ENCODE measurements at places on chromosomes 13 and 19.

DNA sequence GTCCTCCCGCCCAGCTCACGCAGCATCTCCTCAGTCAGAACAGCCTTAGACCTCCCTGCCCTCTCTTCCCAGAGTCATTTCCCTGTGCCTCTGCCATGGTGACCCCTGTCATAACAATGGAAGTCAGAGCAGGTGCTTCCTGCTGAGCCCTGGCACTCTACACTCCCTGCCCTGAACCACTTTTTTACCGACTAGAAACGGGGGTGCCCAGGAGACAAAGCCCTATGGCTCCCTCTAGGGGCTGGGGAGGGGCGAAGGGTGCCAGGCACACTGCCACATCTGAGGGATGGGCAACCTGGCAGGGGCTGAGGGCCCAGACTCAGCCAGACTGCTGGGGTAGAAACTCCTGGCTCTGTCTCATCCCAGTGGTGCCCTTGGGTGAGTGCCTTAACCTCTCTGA lies 16.4 kb downstream of the ZNF574 start:
- DNase-seq: no peak

DNA sequence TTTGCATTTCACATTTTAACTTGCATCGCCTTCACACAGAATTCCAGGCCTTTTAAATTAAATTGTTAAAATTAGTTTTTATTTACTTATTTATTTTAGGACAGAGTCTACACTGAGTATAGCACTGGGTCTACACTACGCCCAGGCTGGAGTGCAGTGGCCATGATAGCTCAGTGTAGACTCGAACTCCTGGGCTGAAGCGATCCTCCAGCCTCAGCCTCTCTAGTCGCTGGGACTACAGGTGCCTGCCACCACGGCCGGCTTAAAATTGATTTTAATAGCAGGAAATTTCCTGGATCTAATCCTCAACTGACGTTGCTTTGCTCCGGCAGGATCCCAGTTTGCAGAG lies 301 bp upstream of the ZNF610 start:
- DNase-seq: no peak

DNA sequence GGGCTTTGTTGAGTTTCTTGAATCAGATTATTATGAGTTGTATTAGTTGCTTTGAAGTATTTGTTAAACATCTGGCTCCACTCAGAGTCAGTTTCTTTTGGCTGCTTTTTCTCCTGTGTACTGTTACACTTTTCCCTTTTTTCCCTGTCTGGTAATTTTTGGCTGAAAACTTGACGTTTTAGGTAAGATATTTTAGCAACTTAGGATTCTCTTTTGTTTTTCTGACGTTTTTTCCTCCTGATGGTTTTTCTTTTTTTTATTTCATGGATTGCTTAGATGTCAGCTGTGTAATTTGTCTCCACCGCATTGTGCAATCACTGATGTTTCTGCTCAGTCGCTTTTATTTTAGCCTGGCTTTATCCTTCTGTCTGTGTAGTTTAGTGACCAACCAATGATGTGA lies 20.7 kb downstream of the RFC3 start:
- no peak for DNase-seq

DNA sequence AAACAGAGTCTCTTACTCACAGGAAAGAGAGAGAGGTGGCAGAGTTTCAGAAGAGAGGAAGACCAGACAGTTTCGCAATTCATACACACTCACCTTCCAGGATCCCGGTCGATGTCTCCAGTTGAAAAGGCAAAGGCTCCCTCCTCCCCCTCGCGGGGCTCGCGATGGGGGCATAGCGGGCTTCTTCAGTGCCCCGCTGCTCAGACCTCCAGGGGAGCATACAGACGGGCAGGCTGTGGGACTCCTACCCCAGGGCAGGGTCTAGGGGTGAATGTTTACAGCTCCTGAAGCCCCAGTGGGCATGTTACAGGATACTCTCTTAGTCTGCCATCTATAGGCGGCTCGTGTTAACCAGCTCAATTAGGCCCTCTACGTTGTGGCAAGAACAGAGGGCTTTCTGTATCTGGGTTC lies 139.2 kb downstream of the SLITRK5 start:
- DNase-seq: no peak

- DNase-seq: no peak
Measured at GRCh38 chr19:16420336-16420676, 51.5 kb downstream of the EPS15L1 start.

Data from right forelimb (tissue), 1 donor.